ENCODE measurements at places on chromosomes 11 and 22. TPM values are rescaled to one million over a fixed set of nuclear protein-coding genes. Genes with fewer than 3 reads are reported as not detected.

Gene SMTN
- total RNA-seq = 26.1 TPM

Gene PLEKHA7
- total RNA-seq = 27.5 TPM

Gene MMP12
- total RNA-seq = not detected

Gene COX8A
- total RNA-seq = 510 TPM

GRCh38 chr22:26194877-26195276 is 25.6 kb downstream of the SEZ6L start:
- no peak overlapping the region for H3K4me3 ChIP-seq
- no peaks in the 10 kb centered on the region for H3K36me3 ChIP-seq
- H3K4me1 ChIP-seq = no peaks in the 10 kb centered on the region

DNA sequence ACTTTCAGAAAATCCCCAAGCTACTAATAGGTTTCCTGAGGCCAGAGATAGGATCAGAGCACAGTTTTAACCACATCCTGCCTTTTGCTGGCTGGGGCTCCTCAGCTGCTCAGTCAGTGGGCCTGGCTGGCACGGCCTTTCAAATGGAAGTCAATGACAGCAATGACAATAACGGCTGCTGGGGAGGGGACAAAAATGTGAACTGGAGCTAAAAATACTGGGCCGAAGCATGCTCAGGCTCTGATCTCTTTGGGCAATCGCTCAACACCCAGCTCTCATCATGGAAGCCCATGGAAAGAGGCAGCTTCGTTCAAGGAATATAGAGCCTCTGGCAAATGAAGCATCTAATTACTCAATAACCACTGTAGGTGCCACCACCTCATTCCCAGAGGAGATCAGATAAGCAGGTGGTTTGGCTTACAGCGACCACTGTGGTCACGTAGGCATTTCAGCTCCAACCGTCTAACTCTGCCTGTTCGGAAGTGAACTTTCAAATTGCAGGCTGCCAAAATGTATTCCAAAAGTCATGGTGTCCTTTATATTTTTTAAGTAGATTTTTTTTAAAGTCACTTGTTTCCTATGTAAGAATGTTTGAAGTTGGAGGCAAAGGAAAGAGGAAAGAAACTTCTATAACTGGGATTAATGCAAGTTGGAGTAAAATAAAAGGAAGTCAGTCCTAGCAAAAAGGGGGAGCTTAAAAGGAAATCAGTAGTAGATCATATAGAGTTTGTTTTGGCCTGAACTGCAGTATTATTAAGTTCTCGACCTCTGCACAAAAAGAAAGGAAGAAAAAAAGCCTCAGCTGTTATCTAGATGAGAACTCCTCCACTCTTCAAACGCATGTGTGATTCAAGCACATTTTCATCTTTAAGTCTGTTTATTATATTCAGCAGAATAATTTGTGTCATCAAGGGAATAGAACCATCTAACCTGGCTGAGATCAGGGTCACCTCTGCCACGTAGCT is 14.1 kb downstream of the WT1 start:
- DNase-seq = no peak
- H3K4me3 ChIP-seq = no peak overlapping the region
- H3K27ac ChIP-seq = no peak overlapping the region
- no peaks in the 10 kb centered on the region for H3K36me3 ChIP-seq
- no peaks in the 10 kb centered on the region for H3K4me1 ChIP-seq

DNA sequence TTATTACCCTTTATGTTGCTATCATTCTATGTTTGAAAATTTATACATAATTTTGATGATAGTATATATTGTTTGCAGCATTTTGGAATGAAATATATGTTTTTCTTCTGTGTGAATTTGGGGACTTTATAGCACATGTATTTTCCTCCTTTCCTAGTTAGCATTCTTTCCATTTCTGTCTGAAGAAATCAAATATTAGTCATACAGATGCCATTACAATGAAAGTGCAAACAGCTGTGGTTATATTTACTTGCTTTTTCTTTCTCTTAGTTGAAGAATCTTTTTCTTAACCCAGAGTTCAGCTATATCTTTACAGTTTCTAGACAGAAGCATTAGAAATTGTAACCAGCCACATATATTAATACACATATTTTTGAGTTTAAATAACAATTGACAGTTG is 753.1 kb upstream of the ARHGAP42 start:
- no peak for DNase-seq
- no peak overlapping the region for H3K27ac ChIP-seq
- H3K4me3 ChIP-seq = no peak overlapping the region
- no peaks in the 10 kb centered on the region for H3K4me1 ChIP-seq
- no peaks in the 10 kb centered on the region for H3K27me3 ChIP-seq
- H3K36me3 ChIP-seq = no peaks in the 10 kb centered on the region

- no peak for DNase-seq
- no peak overlapping the region for H3K4me3 ChIP-seq
- H3K4me1 ChIP-seq = peaks cover 12% of the 10 kb centered on the region
- no peaks in the 10 kb centered on the region for H3K27me3 ChIP-seq
- peak overlapping the region; percentile 45 for H3K27ac ChIP-seq
Observed at GRCh38 chr22:32712644-32713355, 88.7 kb upstream of the TIMP3 start.

- no peak overlapping the region for H3K4me3 ChIP-seq
- no peaks in the 10 kb centered on the region for H3K4me1 ChIP-seq
- no peaks in the 10 kb centered on the region for H3K27me3 ChIP-seq
Observed at GRCh38 chr11:35997902-35998520, 54.1 kb downstream of the LDLRAD3 start.

DNA sequence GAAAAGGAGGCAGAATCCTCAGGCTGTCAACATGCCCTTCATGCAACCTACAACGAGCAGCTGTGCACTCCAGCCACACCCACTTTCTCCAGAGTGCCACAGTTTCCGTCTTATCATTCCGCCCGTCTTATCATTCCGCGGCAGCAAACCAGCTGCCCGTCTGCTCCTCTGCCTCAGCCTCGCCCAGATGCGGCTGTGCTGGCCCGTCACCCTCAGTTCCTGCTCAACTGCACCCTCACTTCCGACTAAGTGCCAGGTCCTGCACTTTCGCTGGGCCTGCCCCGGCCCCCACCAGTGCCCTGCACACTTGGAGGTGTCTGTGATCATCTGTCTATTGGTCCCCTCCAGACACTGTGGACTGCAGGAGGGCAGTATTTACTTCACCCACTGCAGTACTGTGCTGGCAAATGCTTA is 43.7 kb downstream of the MICAL3 start:
- peak; percentile 27 for DNase-seq
- peaks cover 14% of the 10 kb centered on the region for H3K4me1 ChIP-seq
- no peaks in the 10 kb centered on the region for H3K27me3 ChIP-seq
- H3K27ac ChIP-seq = no peak overlapping the region
- H3K36me3 ChIP-seq = no peaks in the 10 kb centered on the region
- H3K4me3 ChIP-seq = no peak overlapping the region

DNA sequence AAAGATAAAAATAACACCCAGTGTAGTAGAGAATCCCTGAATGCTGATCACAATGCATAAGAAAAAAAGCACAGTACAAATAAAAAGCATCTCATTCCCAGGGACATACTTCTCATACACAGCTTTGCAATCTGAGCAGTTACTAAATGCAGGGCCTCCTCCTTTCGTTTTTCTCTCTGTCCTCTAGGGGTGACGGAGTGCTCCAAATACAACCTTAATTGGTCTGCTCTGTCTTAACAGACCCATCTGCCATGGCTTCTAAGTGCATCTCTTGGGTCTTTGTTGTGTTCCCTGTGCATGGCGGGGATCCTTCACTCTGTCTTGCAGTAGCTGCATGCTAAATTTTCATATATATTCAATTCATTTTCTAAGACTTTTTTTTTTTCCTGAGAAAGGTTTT is 1114.2 kb upstream of the RAG2 start:
- no peaks in the 10 kb centered on the region for H3K4me1 ChIP-seq
- no peak for DNase-seq
- no peak overlapping the region for H3K4me3 ChIP-seq
- no peaks in the 10 kb centered on the region for H3K27me3 ChIP-seq
- no peaks in the 10 kb centered on the region for H3K36me3 ChIP-seq

Measured in upper lobe of left lung (tissue), 6 donors.